NB4 (cell line): ENCODE measurements at places on chromosomes 11 and 22.
A peak's percentile ranks its signal among the peaks of the same experiment; 100 is the strongest.

GRCh38 chr11:120974965-120975364 is 48.9 kb upstream of the TBCEL start:
- no peak for DNase-seq

DNA sequence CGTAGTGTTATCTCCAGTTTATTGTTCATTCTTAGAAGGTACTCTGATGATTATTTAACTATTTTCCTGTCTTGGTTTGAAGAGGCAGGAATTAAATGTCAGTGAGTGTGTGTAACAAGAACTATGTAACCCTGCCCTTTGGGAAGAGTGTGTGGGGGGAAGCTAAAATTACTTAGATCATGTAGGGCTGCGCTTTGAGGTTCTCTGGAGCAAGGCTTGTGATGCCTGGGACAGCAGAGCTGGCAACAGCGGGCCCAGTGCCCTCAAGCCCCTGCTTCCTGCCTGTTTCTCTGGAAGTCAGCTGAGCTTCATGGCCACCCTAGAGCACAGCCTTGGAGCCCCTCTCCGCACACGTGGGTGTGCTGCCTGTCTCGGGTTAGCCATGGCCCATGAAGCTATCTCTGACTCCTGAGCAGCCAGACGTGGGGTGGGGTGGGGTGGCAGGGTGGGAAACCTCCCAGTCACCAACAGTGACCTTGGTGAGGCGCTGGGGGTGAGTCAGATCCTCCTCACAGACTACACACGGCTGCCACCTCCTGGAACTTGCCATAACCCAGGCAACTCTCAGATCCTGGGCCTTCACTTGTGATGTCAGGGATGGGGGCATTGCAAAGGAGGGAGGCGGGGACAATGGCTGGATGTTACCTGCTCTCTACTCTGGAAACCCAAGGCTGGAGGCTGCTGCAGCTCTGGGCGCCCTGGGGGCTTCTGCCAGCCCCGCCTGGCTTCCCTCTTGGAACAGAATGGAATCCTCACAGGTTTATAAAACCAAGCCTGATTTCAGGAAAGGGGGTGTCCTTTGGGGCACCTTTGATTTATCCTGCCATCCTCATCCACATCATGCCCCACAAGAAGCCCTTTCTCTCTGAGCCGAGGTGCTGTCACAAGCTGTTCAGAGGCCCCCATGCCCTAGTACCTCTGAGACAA is 88.6 kb downstream of the SNX19 start:
- peak; percentile 61 for DNase-seq

- DNase-seq = no peak
These were observed 1455.3 kb downstream of the BRD1 start for GRCh38 chr22:48372390-48372789.

GRCh38 chr11:121473064-121473777 is 20.5 kb upstream of the SORL1-AS1 start:
- DNase-seq = no peak

GRCh38 chr11:3338569-3339339 is 40.2 kb downstream of the ZNF195 start:
- peak; percentile 73 for DNase-seq

- no peak for DNase-seq
These were observed 5.9 kb downstream of the SERPINH1 start for GRCh38 chr11:75567971-75568370.

DNA sequence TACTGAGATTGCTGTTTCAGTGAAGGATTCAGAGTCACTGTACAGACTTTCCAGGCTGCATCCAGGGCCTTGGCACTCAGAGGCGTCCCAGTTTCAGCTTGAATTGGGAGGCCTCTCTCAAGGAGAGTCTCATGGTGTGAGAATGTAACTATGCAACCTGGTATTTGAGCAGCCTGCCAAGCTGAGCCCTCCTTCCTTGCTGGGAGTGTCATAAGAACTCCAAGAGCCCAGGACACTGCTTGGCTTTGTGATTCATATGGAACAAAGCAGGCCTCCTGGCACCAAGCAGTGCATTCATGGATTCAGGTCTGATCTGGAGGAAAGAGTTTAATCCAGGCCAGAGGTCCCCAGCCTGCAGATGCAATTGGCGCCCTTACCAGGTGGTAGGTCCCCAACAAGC is 171.7 kb downstream of the DBX1 start:
- DNase-seq = no peak

DNA sequence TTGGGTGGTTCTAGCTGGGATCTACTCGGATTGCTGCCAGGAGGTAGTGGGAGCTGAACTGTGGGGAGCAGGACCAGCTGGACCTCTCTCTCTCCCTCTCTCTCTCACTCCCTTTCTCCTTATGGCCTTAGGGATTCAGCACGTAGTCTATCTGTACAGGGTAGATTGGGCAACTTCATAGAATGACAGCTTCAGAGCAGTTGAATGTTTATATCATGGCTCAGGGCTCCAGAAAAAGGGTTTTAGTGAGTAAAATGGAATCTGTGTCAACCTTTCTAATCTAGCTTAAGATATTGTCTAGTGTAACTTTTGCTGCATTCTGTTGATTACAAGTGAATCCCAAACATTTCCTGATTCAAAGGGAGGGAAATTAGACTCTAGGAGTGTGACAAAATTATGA is 127.7 kb upstream of the PDGFD start:
- no peak for DNase-seq

- peak; percentile 58 for DNase-seq
These were observed 464 bp upstream of the CECR2 start for GRCh38 chr22:17368554-17369438.

DNA sequence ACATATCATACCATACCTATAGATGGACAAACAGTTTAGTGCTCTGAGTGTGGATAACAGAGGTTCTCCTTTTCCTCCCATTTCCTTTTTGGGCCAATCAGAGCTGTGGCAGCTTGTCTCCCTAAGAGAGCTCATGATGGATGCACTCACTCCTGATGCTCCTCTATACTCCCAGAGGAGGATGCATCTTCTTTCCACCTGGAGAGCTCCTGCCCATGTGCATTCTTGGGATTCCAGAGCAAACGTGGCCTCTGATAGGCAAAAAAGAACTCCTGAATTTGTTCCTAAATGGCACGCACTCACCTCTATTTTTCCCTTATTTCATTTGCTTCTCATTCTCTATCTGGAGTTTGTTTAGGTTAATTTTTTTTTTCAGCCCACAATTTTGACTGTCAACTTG is 2.9 kb downstream of the MRGPRX3 start:
- DNase-seq = no peak
